ENCODE measurements at places on chromosomes 12 and 14.

DNA sequence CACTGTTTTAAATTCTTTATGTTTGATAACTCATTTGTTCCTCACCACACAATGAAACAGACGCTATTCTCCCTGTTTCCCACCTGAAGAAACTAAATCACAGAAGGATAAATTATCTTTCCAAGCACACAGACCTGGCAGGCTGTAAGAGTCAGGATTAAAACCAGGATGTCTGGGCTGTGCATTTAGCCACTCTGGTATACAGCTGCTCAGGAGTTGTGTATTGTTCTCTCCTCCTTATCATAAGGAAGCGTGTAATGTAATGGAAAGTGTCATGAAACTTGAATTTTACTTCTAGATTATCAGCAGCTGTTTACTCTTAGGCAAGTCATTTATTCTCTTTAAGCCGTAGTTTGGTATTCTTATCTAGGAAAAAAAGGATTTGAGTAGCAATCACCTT is 154.8 kb upstream of the LRIG3 start:
- DNase-seq: no peak

DNA sequence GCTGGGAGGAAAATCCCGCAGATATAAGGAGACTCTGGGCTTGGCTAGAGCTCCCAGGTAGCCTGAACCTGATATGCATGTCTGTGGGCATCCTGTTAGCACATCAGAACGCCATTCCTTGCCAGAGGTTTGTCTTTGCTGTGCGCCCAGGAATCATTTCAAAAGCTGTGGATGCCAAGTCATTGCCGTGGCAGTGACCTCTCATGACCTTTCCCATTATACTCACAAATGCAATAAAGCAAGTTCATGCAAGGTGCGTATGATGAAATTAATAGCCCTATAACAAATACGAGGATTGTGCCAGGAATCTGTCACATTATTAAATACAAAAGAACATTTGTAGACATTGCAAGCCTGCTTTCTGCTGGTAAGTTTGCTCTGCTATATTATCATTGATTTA is 229.1 kb upstream of the PELI2 start:
- no peak for DNase-seq

DNA sequence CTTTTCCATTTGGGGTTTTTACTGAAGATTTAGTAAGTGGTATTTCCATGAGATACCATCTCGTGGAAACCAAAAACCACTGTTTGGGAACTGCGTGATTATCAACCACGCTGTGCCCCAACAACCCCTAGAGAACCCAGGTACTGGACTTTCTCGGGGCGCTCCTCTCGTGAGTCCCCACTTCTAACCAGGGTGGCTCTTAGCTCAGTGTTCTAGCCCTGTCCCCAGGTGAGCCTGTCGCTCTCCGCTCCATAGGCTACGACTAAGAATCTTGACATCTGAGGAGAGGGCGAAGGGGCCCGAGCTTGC is 686 bp downstream of the MCRS1 start:
- DNase-seq: no peak

GRCh38 chr14:23294734-23295561 is 7.7 kb downstream of the PPP1R3E start:
- DNase-seq: no peak

- DNase-seq: no peak
These were observed 39.1 kb downstream of the ERH start for GRCh38 chr14:69358966-69359365.

DNA sequence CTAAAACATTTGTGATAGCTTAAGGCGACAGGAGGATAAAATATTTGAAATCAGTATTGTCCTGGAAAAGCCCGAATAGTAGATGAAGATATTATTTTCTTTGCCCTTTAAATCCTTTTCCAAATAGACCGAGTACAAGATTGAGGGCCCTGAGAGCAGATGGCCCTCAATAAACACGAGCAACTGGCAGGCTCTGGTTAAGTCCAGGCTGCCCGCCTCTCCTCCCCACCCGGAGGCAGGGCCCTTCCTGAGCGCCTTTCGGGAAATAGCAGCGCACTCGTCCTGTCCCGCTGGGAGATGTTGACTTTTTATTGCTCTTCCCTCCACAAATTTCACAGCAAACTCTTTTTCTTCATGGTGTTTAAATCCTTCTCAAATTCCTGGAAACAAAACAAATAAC is 50.8 kb upstream of the MAX start:
- DNase-seq: no peak

DNA sequence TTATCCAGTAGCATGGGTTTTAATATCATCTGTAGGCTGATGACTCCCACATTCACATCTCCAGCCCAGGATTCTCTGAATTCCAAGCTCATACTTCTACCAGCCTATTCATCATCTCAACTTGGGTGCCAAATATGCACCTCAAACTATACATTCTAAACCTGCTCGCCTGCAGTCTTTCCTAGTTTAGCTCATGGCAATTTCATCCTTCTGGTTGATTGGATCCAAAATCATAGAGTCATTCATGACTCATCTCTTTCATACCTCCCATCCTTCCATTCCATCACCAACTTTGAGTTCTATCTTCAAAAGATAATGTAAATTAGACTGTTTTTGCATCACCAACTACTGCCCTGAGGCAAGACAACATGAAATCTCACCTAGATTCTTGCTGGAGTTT is 99.7 kb upstream of the EGLN3 start:
- no peak for DNase-seq

DNA sequence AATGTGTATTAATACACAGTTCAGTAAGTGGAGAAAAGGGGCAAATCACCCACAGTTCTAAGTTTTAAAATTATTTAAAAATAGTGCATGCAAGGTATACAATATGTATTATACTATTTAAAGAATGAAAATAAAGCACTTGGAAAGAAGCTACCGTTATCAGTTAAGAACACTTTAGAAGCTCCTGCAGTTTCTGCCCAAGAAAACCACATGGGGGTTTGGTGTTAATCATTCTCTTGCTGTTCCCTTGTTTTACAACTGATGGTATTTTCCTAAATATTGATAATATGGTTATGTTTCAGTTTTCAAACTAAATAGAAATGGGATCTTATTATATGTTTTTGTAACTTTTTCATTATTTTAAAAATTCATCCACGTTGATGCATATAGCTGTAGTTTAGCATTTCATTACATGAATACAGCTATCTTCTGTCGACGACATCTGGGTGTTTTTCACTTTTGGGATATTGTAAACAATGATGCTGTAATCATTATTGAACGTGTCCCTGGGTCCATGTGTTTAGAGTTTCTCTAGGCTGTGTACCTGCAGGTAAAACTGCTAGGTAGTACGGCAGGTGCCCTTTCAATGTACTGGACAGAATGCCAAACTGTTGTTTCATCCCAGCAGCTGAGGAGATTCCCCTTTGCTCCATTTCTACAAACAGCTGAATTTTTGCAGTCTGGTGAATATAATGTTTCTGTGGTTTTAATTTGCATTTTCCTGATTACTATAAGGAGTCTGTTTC is 64.1 kb downstream of the APPL2 start:
- DNase-seq: no peak

DNA sequence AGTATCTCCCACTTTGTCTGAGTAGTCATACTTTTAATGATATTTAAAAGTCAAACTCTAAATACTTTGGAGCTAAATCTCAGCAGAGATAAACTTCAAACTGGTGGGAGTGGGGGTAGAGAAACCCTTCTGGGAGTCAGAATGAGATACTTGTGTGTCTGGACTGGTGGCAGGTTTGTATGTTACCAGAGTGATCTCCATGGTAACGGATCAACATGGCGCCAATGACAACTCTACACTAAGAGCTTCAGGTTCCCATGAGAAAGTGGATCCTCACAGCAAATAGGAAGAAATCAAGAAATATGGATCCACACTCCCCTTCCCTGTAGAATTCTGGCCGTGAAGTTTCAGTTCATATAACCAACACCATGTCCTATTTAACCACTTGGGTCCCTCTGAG is 121.9 kb downstream of the ETV6 start:
- no peak for DNase-seq

- no peak for DNase-seq
These were observed 645 bp downstream of the FOXA1 start for GRCh38 chr14:37594238-37594970.

DNA sequence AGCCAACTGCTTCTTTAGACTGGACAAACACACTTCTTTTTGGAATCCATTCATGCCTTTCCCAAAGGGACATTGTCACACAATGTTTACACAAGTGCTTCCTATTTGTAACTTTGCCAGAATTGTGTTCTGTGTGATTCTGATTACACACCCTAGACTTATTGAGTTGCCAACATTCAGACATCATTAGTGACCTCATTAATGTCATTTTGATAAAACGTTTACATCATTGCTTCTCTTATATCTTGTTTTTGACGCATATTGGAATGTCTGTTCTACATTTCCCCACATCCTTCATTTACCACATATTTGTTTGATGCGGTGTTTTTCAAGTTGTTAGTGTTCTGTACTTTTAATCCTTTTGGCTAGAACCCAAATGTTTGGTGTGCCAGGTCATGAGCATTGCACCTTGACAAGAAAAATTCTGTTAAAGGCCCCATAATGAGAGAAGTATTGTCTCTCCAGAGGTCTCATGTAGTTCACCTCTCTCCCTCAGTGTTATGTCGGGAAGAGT is 305.5 kb downstream of the AEBP2 start:
- no peak for DNase-seq

DNA sequence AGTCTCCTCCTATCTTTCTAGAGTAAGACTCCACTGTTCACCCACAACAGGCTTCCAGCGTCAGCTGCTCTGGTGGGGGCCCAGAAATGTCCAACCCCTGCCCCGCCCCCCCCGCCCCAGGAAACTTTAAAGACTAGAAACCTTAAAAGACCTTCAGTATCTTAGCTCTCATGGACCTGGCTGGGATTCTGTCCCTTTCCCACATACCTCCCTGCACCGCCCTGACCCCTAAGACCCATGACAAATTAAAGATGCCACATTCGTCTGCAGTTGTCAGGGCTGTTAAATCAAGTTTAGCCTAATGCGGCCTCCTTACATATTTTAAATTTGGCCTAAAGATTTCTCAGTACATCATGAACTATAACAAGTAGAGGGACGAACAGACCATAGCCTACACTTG is 10.0 kb upstream of the SERPINA10 start:
- DNase-seq: no peak

- no peak for DNase-seq
These were observed 1.4 kb upstream of the PWP1 start for GRCh38 chr12:107684029-107684795.

- no peak for DNase-seq
These were observed 139.9 kb downstream of the AKAP6 start for GRCh38 chr14:32468955-32469354.

GRCh38 chr12:19125325-19125724 is 4.2 kb upstream of the PLEKHA5 start:
- DNase-seq: no peak

GRCh38 chr14:98323836-98324235 is 948.2 kb downstream of the BCL11B start:
- no peak for DNase-seq

GRCh38 chr14:66944872-66945271 is 244.4 kb upstream of the GARIN2 start:
- no peak for DNase-seq

GRCh38 chr14:70755655-70756054 is 53.7 kb downstream of the MAP3K9 start:
- DNase-seq: no peak

GRCh38 chr14:67391268-67391667 is 20.7 kb downstream of the PLEK2 start:
- DNase-seq: no peak

DNA sequence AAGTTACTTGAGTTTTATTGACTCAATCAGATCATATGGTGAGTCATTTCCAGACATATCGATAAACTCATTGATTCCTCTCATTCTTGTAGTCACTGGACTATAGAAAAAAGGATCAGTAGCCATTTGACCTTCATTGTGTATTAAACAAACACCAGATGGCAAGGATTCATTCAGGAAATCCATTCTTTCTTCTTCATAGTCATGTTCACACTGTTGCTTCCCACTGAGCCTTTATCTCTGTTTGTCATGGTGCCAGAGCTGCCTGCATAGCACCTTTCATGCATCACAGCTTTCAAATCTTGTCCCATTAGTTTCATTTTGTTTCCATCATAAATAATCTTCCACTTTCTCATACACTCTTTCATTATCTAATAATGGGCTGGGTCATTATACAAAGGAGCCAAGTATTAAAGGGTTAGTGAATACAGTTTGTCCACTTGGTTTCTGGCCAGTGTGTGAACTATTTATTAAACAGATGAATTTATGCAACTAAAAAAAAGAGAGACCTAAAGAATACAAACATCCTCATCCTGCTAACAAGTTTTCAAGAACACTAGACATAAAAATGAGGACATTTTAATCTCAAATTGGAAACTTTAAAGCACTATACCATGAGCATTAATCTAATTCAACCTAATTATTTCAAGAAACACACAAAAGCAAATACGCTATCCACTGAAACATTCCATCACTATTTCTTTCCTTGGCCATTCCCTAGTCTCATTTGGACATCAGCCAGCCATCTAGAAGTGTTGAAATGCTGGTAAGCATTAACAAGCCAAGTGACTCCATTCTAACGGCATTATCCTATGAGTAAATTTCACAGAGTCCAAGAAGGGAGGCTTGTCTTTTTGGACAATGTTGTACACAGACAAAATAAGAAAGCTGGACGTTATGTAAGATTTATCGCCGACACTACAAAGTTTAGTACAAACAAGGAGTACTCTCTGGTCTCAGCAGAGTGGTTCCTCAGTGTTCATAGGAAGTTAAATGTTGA is 476.5 kb downstream of the FOXG1 start:
- DNase-seq: no peak

DNA sequence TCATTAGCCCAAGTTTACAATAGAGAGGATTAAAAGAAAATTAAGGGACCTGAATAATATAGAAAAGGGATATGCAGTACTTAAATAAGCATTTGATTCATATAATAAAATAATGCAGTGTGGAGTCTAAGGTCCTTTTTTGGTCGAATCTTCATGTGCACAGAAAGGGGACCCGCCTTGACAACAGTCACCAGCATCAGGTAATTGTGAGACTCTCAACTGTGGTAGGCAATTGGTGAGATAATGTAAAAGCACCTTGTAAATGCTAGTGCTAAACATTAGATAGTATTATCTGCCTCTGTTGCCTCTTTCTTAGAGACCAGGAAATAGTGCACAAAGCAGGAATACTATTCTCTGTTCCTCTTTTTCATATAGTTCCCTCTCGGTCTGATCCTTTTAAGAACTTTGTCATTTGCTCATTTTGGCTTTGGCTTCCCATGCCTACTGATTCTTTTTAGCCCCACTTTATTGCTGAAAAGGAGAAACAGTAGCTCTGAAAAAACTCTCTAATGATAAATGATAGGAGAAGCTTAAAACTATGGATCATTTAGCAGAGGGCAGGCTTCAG is 17.5 kb downstream of the CHPT1 start:
- no peak for DNase-seq

- no peak for DNase-seq
These were observed 16.9 kb downstream of the BATF start for GRCh38 chr14:75539162-75539560.

DNA sequence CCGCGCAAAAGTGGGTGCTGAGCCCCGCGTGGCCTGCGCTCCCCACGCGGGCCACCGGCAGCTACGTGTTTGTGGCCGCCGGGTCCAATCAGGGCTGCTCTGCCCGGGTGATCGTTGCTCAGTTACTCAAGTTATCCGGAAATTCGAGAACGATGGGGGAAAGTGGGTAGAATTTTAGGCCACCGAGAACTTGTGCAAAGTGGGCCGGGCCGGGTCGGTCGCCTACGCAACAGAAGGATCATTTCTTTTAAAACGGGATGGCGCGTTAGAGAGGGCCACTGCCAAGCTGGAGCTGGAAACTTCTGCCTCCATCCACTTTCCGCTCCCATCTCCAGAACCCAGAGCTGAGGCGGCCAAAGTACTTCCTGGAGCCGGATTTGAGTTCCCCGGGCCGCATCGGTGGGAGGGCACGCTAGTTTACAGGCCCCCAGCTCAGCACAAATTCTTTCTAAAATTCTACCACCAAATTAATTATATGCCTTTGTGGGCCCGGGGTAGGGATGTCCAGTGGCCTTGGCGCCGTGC is 3.5 kb downstream of the RFX4 start:
- DNase-seq: no peak
